ENCODE measurements at places on chromosomes 2 and 18. TPM values are rescaled to one million over a fixed set of nuclear protein-coding genes. Genes with fewer than 3 reads are reported as not detected.
A peak's percentile ranks its signal among the peaks of the same experiment; 100 is the strongest.

DNA sequence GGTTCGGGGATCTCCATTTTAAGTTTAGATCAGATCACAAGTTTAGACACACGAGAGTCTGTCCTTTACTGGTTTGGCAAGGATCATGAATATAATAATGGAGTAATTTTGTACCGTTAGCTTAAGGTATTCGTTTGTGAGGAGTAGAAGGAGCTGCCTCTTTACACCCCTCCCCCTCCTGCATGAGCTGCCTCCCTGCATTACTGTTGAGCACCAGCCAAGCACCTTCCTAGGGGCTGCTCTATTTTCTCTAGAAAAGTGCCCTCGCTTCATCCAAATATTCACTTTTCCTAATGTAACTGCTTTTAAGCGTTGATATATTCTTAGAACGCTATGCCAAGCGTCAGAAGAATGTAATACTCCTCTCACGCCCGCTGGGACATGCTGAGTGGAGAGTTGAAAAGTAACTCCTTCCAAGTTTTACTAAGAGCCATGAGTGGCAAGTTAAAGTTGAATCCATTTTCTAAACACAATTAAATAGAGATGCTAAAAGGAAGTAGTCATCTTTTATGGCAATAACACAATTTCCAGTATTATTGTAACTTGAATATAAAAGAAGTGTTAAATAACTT, 25.4 kb upstream of the SCN7A start:
- DNase-seq = no peak

GRCh38 chr2:176777262-176777661, 435.3 kb upstream of the HNRNPA3 start:
- DNase-seq = no peak

- DNase-seq = peak; percentile 39
Observed at GRCh38 chr18:41745166-41746049, 209.6 kb upstream of the PIK3C3 start.

GRCh38 chr2:1907291-1907690, 163.0 kb upstream of the PXDN start:
- no peak for DNase-seq

DNA sequence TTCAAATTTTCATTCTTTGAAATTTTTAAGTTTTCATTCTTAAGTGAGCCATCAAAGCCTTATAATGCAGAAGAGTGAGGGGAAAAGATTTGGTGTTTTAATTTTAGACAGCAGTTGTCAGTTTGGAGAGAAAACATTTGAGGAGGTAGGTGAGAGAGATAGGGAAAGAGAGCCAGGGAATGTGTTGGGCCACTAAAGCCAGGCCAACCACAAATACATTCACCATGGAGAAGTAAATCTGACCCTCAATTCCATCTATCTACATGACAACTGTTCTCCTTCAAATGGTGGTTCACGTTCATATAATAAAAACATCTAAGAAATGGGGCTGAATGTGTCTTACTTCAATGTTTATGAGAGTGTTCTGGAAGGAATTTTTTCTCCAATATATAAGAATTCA, 553.0 kb upstream of the SYT4 start:
- no peak for DNase-seq

DNA sequence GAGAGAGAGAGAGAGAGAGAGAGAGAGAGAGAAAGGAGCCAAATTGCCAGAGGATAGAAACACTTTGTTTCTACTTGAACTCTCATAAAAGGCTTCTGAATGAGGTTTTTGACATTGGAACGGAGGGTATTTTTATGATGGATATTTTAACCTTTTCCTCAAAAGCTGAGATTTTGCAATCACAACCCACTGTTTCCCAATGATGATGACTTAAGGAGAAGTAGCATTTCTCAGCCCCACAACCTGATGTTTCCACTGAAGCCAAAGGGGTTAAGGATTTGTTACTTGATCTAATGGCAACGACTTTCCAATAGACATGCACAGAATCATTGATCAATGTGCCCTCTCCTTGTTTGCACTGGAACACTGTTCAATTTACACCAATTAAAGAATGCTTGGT, 67.1 kb upstream of the POU3F3 start:
- no peak for DNase-seq

Gene MAL
- not detected for total RNA-seq

Gene MARCHF4
- not detected for total RNA-seq

Gene AMER3
- not detected for total RNA-seq

Gene SMYD5
- 45.9 TPM for total RNA-seq

Gene SRD5A2
- total RNA-seq = not detected

Gene SPATA3
- not detected for total RNA-seq

Gene COLEC12
- total RNA-seq = not detected

All from HT-29 (cell line).